ENCODE measurements at places on chromosomes 1 and 21. TPM values are rescaled to one million over a fixed set of nuclear protein-coding genes. Genes with fewer than 3 reads are reported as not detected.

- DNase-seq, result no peak
Measured at GRCh38 chr1:79587229-79587628, 580.7 kb upstream of the ADGRL4 start.

DNA sequence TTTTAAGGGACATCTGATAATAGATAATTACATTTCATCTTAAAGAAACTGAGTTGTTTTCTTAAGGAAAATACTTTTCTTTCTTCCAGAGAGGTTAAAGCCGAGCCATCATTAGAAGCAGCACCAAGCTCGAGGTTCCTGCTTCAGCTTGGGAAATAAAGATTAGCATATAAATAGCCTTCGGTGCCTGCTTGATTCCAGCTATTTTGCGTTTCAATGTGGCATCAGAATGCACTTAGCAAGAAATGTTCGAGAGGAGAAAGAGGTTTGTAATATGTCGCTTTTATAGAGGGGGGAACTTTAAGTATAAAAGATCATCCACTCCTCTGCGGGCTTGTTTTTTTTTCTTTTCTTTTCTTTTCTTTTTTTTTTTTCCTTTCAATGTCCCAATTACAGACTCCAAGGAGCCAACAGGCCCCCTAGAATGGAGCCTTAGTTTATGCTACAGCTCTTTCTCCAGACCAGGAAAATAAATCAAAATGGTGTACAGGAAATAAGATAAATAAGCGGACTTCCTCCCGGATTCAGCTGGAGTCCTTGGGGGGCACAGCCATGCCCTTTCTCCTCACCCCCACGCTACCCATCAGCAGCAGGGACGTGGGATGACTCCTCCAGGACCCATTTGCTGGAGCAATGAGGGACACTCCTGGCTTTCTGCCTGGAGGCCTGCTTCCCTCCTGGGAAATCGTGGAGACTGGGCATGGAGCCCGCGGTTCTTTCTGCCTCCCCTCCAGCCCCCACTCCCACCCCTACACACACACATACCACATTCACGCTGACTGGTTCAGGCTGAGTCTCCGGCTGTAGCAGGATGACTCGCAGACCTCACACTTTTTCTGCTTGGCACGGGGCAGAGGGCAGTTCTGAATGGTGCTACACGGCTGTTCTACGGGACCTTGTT lies 131.6 kb downstream of the RRAGC start:
- DNase-seq, result no peak

- no peak for DNase-seq
Measured at GRCh38 chr1:88378560-88378959, 305.5 kb upstream of the PKN2 start.

Gene BCL10
- total RNA-seq, result 36.7 TPM

Gene OR2M3
- total RNA-seq, result not detected
